GM19239 (cell line): ENCODE measurements at places on chromosomes 5 and 9.

- no peak for DNase-seq
These were observed 126.9 kb downstream of the DOCK2 start for GRCh38 chr5:169764018-169764378.

DNA sequence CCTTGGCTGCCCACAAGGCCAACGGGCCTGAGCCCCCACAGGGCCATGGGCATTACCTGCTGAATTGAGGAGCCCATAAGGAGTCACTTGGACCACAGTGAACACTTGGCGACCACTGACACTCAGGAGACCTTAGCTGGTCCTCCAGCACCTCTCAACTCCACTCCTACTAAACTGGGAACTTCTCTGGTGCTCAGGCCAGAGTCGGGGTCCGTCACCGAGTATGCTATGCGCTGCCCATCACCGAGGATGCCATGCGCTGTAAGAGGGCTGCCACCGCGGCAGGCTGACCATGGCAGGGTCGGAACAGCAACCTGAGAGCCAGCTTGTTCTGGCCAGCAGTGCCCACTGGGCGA is 600 bp upstream of the SQSTM1 start:
- DNase-seq = no peak

DNA sequence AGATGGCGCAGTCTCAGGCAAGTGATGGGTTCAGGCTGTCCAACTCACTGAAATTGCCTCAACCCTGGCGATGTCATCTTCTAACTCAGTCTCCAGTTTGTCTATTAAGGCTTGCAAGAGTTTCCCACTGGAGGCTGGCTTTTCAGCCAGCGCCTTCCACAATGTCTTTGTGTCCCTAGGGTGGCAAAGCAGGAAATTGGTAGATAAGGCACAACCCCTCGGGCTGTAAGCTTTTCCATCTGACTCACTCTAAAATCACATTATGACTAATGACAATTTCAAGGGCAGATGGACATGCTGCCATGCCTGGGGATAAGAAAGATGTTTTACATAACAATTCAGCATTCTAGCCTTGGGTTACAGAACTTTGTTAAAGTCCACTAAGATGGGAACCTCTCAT is 61.9 kb downstream of the MROH2B start:
- DNase-seq = no peak

DNA sequence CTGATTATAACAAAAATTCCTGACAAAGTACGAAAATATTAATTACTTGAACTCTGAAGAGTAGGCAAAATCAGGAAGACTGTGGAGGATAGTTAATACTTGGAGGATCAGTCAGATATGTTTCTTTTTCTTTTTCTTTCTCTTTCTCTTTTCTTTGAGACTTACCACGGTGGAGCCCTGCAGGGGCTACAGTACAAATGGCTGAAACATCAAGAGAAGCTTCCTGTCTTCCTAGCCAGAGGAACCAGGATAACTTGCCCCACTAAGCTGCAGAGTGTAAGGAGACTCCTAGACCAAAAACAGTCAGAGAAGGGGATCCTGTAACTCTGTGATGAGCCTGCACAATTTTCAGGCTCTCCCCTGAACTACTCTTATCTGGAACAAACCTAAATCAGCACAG is 324.6 kb upstream of the TYRP1 start:
- no peak for DNase-seq

DNA sequence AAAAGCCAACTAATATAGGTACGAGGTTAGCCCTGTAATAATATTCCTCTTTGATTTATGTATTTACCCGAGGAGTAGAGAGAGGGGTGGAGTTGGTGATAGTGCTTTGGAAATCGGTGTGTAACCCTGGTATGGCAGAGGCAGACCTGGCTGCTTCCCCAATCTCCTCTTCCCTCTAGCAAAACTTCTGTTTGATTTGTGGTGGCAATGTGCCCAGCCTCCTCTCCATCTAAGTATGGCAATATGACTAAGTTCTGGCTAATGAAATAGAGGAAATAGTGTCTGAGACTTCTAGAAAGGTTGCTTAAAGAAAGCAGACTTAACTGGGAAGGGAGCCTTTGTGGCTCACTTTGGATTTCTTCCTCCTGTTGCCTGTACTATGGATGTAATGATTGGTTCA is 491.1 kb downstream of the ENC1 start:
- no peak for DNase-seq

DNA sequence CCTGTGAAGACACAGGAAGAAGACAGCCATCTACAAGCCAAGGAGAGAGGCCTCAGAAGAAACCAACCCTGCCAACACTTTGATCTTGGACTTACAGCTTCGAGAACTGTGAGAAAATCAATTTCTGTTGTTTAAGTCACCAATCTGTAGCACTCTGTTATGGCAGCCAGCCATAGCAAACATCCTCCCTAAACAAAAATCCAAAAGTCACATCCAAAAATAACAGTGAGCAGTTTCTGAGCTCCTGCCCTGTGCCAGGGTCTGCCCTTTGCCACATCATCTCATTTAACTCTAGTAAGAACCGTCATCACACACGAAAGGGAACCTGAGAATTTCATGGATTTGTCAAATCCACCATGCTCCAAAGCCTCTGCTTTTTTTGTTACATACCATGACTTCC is 118.8 kb downstream of the TRIM36 start:
- no peak for DNase-seq
